ENCODE measurements at places on chromosomes 5 and 9. TPM values are rescaled to one million over a fixed set of nuclear protein-coding genes. Genes with fewer than 3 reads are reported as not detected.

ENC1 gene
- 11.2 TPM for polyA plus RNA-seq

BTNL3 gene
- polyA plus RNA-seq = 0.04 TPM

GLRA1 gene
- not detected for polyA plus RNA-seq

MEGF10 gene
- polyA plus RNA-seq = 0.43 TPM

ZNF608 gene
- polyA plus RNA-seq = 5.1 TPM

NKD2 gene
- 7.5 TPM for polyA plus RNA-seq

TLR4 gene
- polyA plus RNA-seq = 5.6 TPM

CCDC192 gene
- polyA plus RNA-seq = 0.41 TPM

PDGFRB gene
- polyA plus RNA-seq = 79.4 TPM

Measured in urinary bladder (tissue), 4 donors.